Fibroblast of skin of abdomen (primary cell): ENCODE measurements at places on chromosomes 1 and 21.

DNA sequence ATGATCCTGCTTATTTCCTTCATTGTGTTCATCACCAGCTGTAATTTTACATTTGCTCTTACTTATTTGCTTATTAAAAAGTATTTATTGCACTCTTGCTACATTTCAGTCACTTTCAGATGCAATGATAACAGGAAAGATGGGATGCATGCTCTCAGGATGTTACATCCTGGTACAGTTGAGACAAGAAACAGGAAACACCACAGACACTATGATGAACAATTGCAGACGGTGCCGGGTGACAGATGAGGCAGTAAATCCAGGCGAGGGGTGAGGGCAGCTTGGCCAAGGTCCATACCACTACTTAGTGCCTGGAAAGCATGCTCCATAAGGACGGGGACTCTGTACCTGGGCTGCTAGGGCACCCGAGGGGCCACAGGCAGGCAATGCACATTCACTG lies 156.6 kb upstream of the RAB4A start:
- DNase-seq, result peak; percentile 81

DNA sequence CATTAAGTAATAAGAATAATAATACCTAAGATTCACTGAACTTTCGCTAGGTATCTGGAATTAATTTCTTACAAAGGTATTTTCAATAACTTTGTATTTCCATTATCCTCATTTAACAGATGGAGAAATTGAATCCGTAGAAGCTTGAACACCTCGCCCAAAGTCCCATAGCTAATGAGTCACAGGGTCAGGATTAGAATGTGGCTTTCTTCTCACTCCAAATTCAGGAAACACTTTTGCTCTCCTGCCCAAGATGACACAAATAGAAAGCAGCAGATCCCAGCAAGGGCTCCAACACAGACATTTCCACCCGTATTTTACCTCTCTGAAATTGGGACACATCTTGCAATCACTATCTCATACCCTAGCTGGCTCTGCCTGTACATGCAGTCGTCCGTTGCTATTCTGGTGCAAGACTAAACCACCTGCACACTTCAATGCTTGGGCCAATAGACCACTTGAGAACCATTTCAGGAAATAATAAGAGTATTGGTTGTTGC lies 125.9 kb upstream of the GREM2 start:
- no peak for DNase-seq

DNA sequence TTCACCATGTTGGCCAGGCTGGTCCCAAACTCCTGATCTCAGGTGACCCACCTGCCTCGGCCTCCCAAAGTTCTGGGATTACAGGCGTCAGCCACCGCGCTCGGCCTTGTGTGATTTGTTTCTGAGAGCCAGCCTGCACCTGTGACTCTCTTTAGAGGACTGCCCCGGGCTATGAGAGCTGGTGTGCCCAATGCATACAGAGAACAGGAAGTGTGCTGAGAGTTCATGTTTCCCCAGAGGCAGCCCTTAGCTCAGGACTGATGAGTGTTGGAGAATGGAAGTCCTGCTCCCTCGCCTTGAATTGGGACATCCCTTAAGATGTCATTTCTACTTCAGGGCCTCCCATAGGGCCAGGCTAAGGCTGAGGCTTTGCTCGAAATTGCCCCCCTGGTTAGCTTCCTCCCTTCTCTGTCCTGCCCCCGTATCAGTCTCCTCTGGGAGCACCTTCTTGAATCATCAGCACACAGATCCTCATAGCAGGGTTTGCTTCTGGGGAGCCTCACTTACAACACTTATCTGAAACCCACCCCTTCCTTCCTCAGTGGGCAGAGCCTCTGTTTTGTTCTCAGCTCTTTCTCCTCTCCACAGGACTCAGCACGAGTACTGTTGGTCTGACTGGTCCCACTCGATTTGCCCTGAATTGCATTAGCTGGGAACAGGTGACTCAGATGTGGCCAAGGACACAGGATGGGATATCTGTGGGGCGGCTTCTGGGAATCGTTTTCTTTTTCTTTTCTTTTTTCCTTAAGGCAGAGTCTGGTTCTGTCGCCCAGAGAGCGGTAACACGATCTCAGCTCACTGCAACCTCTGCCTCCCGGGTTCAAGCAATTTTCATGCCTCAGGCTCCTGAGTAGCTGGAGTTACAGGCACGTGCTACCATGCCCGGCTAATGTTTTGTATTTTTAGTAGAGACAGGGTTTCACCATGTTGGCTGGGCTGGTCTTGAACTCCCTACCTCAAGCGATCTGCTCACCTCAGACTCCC lies 80.1 kb downstream of the UBIAD1 start:
- no peak for DNase-seq

DNA sequence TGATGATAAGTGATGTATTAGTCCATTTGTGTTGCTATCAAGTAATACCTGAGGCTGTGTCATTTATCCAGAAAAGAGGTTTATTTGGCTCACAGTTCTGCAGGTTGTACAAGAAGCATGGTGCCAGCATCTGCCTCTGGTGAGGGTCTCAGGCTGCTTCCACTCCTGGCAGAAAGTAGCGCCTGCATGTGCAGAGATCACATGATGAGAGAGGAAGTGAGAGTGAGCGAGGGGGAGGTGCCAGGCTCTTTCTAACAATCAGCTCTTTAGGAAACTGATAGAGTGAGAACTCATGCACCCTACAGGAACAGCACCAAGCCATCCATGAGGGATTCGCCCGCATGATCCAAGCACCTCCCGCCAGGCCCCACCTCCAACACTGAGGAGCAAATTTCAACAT lies 2.2 kb upstream of the FHAD1 start:
- no peak for DNase-seq

- DNase-seq, result no peak
Observed at GRCh38 chr1:98723574-98723973, 62.1 kb downstream of the SNX7 start.

GRCh38 chr1:194076646-194077045 lies 890.2 kb upstream of the B3GALT2 start:
- peak; percentile 19 for DNase-seq

DNA sequence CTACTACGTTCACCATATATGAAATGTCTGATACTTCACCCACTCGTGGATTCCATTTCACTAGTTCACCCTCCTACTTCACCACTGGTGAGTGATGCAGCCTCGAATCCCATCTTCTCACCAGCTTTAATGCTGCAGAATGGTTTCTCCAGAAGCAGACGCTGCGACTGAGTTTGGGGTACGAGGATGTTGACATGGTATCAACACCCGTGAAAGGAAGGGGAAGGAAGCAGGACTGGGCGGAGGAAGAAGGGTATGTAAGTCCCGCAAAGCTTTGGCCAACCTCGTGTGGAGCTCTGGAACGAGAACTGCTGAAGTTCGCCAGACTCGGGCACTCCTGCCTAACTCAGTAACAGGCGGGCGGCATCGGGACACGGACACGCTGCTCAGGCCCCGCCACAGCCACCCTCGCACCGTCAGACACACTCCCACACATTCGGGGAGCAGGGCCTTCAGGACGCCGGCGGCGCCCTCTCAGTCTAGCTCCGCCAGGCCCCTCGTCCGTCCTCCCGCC lies 833 bp upstream of the DIP2A start:
- DNase-seq, result peak; percentile 9

GRCh38 chr1:201917362-201918033 lies 28.8 kb downstream of the SHISA4 start:
- peak; percentile 70 for DNase-seq

DNA sequence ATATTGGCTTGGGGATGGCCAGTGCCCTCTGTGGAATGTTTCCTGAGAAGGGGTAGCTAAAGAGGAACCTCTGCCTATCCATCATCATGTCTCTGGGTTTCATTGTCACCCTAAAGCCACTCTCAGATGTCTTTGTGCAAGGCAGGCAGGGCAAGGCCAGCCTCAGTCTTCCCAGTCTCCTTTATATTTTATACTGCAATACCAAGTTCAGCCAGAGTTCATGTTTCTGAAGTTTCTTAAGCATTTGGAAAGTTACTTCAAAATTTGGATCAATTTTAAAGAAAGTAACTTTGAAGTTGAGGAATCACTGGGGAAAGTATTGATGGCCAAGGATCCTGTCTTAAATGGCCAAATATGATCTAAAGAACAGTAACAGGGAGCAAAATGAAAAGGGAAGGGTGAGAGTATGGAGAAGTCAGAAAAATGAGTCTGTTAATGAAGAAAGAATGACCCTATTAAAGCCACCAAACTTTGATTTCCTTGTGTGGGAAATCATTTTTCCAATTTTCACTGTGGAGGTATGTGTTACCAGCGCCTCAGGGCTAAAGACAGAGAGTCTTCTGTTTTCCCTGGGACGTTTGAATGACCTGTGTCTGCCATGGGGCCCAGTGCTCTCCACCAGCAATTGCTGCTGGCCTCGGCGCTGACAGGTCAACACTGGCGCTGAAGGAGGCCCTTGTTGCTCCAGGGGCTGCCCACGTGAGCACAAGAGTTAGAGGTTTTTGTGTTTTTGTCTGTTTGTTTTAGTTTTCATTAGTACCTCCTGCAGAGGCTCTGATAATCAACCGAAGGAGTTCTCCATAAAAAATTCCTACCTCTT lies 93.9 kb downstream of the ATP5PO start:
- no peak for DNase-seq

DNA sequence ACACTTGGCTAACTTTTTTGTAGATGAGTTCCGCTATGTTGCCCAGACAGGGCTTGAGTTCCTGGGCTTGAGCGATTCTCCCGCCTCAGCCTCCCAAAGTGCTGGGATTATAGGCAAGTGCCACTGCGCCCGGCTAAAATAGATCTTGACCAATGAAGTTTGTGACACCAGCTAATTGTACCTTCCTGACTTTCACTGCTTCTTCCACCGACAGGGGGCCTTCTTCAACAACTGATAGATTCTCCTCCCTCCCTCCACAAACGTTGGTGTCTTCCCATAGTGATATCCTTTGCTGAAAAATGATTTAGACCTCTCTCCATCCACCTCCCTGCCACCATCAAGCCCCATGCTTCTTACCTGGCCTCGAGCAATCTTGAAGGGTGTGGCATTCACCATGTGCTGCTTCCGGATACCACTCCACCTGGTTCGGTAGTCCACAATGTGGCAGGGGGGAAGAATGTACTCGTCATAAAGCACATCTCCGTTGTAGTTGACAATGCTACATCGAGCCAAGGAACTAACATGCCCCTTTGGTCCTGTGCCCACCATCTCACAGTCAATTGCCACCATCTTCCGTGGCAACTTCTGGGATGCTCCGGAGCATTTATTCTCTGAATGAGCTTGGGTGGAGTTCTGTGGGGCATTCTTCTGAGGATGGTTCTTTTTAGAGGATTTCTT lies 1.6 kb upstream of the METTL25B start:
- peak; percentile 64 for DNase-seq

GRCh38 chr1:87903242-87903641 lies 574.6 kb downstream of the LMO4 start:
- no peak for DNase-seq

GRCh38 chr21:31172328-31172727 lies 134.1 kb upstream of the KRTAP19-8 start:
- no peak for DNase-seq

DNA sequence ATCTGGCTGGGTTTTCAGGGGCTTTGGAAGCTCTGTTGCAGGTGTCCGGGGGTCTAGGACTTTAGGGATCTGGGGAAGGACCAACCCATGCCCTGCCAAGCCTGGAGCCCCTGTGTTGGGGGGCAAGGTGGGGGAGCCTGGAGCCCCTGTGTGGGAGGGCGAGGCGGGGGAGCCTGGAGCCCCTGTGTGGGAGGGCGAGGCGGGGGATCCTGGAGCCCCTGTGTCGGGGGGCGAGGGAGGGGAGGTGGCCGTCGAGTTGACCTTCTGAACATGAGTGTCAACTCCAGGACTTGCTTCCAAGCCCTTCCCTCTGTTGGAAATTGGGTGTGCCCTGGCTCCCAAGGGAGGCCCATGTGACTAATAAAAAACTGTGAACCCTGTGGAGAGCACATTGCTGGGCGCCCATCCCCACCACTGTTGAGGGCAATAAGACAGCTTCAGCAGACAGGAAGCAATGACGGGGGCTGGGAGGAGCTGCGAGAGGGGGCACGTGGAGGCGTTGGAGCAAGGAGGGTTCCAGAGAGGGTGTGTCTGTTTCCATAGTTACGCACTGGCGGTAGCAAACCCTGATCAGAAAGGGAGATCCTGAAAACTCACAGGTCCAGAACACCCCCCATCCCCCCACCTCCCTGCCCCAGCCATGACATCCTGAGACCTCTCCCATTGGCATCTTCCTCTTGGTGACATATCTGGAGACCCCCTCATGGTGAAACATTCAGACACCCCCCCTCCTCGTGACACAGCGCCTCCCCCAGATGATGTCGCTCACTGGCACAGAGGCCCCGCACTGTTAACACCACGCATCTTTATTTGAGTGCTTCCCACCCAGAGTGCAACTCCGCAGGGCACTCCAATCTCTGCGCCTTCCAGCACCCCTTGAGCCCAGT lies 8.4 kb downstream of the MYBPH start:
- no peak for DNase-seq

- peak; percentile 89 for DNase-seq
Observed at GRCh38 chr1:243850202-243850451, at the start of gene AKT3. AKT3 (minus strand) TSS chr1:243850243; CDS start chr1:243843170, 7,073 bp downstream.

DNA sequence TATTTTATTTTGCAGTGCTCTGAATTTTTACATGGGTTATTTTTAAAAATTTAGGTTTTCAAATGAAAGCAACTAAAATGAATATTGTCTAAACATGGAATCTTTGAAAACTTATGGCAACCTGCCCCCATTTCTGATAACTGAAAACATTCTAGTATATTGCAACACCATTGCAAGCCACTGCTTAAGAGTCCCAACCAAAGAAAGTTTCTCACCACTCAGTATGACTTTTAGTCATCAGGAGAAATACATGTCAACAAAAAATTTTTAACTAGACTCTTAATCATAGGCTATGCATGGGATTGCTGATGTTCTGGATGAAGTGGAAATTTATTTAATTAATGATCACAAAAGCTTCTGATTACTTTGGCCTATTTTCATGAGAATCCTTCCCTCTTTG lies 112.1 kb downstream of the TNFSF18 start:
- DNase-seq, result peak; percentile 68

GRCh38 chr1:225972344-225973152 lies 26.6 kb downstream of the SDE2 start:
- DNase-seq, result no peak
